ENCODE measurements at places on chromosomes 4 and X.

DNA sequence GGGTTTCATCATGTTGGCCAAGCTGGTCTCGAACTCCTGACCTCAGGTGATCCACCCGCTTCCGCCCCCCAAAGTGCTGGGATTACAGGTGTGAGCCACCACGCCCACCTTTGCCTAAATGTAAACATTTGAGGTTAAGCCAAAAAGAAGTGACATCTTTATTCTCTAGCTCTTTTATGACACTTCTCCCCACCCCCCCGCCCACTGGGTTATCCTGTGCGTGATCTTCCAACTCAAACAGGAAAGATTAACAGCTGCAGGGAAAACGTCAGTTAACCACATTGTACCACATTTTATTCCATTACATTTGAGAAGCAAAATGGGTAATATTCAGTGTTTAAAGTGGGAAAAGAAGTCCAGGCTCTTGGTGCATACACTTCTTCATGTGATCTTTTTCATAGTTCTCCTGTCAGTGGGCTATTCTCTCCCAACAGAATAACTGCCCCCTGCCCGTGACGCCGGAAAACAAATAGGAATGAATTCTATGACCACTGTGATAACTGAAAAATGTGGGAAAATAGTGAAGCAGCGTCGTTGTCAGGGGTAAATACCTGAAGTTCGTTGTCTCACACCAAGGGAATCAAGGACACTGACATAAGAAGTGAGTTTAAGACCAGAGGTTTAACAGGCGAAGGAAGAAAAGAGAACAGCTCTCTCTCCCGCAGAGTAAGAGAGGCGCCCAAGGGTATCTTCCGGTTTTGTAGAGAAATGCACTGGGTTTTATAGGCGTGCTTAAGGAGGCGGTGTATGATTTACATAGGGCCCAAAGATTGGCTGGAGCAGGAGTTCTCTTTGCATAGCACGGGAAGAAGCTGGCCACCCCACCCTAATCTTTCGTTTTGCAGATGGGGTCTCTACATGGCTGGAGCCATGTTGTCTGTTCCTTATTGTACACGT lies 9.7 kb upstream of the SRD5A3 start:
- DNase-seq: no peak

- DNase-seq: no peak
Observed at GRCh38 chr4:40196724-40197281, at the start of gene RHOH. Gene RHOH, plus strand, starts transcription at chr4:40197031. Its CDS starts 46,356 bp downstream, at chr4:40243387.

GRCh38 chrX:4844376-4844775 lies 1130.9 kb upstream of the PRKX start:
- no peak for DNase-seq

DNA sequence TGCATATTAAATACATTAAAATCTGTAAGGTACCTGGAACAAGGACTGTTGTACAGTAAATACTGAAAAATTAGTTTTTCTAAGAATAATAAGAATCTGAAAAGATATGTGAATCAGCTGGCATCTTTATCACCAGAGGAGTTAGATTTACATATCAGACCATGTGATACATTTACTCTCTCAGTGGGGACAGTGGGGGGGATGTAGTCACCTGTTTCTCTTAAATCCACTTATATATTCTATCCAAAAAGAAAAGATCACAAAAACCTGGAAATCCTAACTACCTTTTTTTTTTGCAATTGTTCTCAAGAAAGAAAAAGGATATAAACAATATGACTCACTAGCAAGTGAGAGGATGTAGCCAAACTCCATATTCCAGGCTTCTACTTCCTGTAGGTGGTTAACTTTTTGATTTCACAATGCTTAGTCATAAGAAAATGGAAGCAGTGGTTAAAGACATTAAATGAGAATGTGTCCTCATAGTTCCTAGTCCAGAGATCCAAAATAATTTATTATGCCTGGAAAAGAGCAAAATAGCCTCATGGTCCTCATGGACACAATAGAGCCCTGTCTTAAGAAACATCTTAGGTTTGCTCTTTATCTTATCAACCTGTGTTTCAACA lies 22.5 kb upstream of the MYOZ2 start:
- no peak for DNase-seq

DNA sequence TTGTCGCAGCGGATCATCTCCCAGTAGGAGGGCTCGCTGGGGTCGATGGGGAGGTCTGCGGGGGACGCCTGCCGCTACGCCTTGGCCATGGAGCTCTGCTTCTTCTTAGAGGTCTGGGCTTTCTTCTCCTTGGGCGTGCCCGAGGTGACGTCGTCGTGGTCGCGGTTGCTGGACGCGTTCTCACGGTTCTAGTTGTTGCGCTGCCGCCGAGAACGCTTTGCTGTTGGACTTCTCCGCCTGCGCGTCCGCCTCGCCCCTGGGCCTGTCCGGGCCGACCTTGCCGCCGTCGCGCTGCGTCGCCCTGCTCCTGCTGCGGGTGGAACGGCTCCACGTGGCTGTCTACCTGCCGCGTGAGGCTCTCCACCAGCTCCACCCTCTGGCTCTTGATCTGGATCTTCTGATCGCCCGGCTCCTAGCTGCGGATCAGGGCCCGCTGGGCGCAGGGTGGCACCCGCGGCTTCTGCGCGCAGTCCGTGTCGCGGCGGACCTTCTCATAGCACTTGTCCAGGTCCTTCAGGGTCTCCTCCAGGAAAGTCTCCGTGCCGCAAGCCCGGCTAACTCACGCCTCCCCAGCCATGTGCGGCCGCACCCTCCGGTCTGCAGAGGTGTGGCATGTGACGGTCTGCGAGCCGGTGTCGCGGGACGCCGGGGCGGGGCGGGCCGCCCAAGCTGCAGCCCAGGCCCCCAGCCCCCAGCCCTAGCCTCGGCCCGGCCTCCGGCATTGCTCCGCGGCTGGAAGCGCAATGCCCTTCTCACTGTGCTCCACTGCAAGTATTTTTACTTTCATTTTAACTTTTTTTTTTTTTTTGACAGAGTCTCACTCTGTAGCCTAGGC lies 40.5 kb upstream of the OGT start:
- DNase-seq: no peak

DNA sequence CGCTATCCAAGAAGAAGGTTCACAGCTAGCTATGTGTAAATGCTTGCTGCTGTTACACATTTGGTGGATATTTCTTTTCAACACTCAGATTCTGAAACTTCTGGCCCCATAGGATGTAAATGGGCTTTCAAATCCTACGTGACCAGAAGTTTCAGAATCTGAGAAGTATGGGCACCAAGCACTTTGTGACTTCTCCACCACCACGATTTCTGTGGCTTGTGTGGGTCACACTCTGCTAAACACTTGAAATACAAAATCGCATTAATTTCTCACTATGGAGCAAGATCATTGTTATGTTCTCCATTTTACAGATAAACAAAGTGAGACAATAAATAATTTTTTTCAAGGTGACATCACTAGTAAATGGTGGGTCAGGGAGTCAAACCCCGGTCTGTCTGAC lies 259.4 kb upstream of the JADE1 start:
- DNase-seq: no peak

DNA sequence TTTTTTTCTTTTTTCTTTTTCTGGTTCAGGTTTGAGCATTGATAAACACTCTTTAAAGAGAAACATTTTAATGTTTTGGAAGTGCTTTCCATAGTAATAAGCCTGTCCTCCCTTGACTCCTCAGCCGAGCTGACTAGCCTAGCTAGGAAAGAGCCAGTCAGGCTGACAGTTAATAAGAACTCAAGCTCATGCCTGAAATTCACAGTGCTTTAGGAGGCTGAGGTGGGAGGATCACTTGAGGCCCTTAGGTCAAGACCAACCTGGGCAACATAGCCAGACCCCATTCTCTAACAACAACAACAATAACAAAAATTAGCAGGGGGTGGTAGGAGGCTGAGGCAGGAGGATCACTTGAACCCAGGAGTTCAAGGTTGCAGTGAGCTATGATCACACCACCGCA lies 53.4 kb upstream of the ZCCHC13 start:
- DNase-seq: no peak

GRCh38 chrX:107711521-107712181 lies 63.9 kb downstream of the TSC22D3 start:
- no peak for DNase-seq

DNA sequence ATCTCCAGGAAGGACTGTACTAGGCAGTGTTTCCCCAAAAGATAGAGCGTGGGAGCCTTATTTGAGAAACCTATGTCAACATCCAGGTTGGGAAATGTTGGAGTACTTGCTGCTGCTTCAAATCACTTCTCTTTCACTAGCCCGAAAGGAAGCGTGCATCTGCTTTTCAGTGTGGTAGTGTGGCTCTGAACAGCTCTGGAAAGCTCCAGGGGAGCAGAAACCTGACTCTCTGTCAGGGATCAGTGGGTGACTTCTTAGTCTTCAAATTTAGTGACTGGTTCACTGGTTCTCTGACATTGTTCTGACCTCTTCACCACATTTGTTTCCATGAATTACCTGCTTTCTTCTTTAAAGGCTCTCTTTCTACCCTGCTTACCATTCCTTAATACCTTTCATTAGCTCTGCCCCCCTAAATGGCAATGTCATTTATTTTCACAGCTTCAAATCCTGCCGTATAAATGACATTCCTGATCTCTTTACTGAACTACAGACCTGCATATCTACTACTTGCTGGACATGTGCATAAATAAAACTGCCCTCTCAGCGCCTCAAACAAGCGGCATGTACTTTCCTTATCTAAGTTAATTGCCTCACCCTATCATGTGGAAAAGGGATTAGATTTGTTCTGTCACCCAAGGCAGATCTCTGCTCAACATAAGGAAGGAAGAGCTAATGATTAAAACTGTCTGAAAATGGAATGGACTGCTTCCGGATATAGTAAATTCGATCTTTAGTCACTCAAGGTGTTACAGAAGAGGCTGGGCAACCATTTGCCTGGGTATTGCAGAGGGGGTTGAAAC lies 37.0 kb downstream of the DLG3 start:
- DNase-seq: no peak

- DNase-seq: no peak
Observed at GRCh38 chr4:1183985-1184773, 11.8 kb upstream of the SPON2 start.

DNA sequence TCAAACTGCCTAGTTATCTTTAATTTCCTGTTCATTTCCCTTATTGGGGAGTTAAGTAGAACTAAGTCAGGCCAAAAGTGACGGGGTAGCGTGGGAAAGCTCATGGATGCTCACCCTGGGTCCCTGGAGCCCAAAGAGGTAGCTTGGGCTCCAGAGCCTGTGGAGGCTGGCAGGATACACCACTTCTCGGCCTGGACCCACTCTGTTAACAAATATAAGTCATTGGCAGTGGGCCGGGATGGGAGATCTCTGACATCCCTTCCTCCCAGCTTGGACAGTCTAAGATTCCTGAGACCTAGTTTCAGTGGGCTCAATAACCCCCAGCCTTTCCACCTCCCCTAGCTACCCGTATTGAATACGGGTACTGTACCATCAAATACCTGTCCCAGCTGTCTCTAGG lies 106.1 kb downstream of the EFNB1 start:
- no peak for DNase-seq

DNA sequence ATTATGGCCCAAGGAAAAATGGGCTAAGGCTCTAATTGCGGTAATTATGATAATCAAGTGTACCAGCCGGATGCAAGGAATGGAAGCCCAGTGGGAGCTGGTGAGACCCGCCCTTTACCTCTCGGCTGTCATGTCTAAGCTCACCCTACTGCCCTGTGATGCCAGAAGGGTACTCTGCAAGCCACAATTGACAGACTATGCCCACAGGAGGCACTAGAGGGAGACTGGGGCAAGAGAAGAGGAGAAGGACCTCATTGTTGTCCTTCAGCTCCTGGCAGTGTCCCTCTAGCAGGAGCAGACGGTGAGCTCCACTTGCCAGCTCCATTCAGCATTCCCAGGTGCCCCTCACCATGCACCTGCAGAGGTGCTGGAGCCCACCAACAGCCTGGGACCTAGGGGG lies 141.8 kb downstream of the SMIM20 start:
- no peak for DNase-seq

- no peak for DNase-seq
Observed at GRCh38 chrX:39856472-39857121, 241.2 kb downstream of the BCOR start.

GRCh38 chr4:22090661-22091351 lies 142.2 kb upstream of the KCNIP4 start:
- DNase-seq: no peak

- DNase-seq: no peak
Observed at GRCh38 chr4:55214172-55214571, 88.8 kb upstream of the KDR start.

DNA sequence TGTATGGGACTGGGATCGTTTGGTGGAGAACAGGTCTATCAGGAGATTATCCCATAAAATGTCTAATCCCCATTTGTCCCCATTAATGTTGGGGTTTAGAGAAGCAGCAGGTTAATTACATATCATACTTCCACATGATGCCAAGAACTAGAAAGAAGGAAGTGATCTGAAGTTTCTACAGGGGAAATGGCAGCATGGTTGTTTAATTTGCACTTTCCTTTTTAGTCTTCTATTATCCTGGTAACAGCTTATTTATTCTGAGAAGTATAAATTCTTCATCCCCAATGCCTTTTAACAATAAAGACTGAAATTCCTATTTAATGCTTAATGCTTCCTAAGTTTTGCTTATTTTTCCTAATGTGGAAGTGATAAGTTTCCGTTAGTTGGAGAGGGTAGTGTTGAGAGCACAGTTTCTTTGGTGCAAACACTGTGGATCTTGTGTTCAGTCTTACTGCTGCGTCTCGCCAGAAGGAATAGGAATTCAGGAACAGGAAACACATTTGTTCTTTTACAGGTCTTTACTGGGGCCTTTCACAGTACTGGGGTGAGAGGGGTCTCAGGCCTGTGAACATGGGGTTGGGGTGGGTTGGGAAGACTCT lies 59.5 kb upstream of the TADA2B start:
- no peak for DNase-seq

DNA sequence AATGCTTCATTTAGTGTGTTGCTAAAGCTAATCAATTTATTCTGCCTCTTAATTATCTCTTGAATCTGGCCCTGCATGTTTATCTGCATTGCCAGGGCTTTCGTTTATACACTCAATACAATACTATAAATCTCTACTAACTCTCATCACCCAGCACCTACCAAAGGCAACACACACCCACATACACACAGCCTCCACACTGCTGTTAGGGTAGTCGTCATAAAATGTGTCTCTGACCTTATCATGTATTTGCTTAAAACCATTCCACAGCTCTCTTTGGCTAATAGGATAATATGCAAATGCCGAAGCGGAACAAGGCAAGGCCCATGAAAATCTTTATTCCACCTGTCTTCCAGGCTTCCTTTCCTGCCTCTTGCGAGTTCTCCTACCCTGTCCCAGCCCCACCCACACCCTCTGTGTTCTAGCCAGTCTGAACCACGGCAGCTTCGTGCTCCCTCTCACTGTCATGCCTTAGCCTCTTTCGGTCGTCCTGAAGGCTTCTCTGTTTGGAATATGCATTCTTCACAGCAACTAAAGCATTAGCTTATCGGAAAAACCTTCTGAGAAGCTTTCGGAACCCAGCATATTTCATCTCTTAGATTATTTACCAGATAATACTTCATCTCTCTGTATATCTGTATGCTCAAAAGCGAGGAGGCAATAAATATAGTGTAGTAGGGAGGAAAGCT lies 333.5 kb downstream of the TENM3 start:
- no peak for DNase-seq

All from stimulated activated CD8-positive, alpha-beta memory T cell treated with anti-CD3 and anti-CD28 coated beads, Interleukin-7, amount 100 ng/mL, for 1 hour (primary cell).